ENCODE measurements at places on chromosomes 6 and 20. TPM values are rescaled to one million over a fixed set of nuclear protein-coding genes. Genes with fewer than 3 reads are reported as not detected.

SLC25A27 gene
- 3.4 TPM for total RNA-seq

CALHM4 gene
- total RNA-seq, result 0.72 TPM

- H3K4me1 ChIP-seq, result peaks cover 3% of the 10 kb centered on the region
- no peaks in the 10 kb centered on the region for H3K27me3 ChIP-seq
- no peaks in the 10 kb centered on the region for H3K36me3 ChIP-seq
These were observed 6.7 kb downstream of the C20orf203 start for GRCh38 chr20:32667027-32667426.

GABRR1 gene
- total RNA-seq, result not detected

SKIC2 gene
- 76.7 TPM for total RNA-seq

DNA sequence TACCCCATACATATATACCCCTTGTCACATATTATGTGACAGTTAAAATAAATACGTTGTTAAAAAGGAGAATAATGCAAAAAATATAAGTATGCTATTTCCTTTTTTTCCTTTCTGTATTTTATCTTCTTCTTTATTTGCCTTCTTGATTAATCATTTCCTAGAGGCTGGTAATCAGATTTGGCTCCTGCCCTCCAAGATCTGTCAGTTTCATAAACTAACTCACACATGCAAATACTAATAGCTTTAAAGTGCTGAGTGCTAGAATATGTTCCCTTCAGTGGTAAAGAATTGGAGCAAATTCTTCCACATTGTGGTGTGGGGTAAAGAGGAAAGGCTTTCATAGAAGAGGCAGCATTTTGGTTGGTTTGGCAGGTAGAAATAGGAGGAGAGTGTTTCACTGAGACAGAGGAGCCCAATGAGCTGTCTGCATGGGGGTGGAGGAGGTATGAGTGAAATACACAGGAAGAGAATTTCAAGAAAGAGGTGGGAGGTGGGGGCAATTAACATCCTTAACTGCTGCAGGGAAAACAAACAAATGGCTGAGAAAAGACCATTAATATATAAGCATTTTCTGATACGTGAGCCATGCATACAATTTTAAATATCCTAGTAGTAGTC is 523.9 kb downstream of the BMP2 start:
- H3K36me3 ChIP-seq, result no peaks in the 10 kb centered on the region
- H3K4me1 ChIP-seq, result no peaks in the 10 kb centered on the region
- H3K27ac ChIP-seq, result no peak overlapping the region
- H3K4me3 ChIP-seq, result no peak overlapping the region
- H3K27me3 ChIP-seq, result no peaks in the 10 kb centered on the region
- DNase-seq, result no peak

GRCh38 chr6:16725145-16725864 is 36.0 kb downstream of the ATXN1 start:
- no peaks in the 10 kb centered on the region for H3K27me3 ChIP-seq
- H3K36me3 ChIP-seq, result no peaks in the 10 kb centered on the region
- peak; percentile 96 for DNase-seq
- H3K27ac ChIP-seq, result peak overlapping the region; percentile 83
- peaks cover 52% of the 10 kb centered on the region for H3K4me1 ChIP-seq
- no peak overlapping the region for H3K4me3 ChIP-seq

DNA sequence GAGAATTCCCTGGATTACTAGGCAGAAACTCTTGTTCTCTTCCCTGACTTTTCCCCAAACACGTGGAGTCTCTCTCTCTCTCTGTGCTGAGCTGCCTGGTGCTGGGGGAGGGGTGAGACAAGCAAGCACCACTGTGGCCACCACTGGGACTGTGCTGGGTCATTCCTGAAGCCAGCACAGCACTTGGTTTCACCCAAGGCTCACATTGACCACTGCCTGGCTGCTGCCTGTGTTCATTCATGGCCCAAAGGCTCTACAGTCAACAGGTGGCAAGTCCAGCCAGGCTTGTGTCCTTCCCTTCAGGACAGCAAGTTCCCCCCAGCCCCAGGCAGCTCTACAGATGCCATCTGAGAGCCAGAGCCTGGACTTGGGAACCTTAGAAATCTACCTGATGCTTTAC is 92.2 kb downstream of the CTNNBL1 start:
- H3K27ac ChIP-seq, result no peak overlapping the region
- peaks cover 2% of the 10 kb centered on the region for H3K36me3 ChIP-seq
- no peak for DNase-seq
- H3K4me3 ChIP-seq, result no peak overlapping the region
- H3K27me3 ChIP-seq, result no peaks in the 10 kb centered on the region

GRCh38 chr6:138724015-138724414 is 49.6 kb upstream of the CCDC28A start:
- no peaks in the 10 kb centered on the region for H3K36me3 ChIP-seq
- no peak overlapping the region for H3K4me3 ChIP-seq
- peak; percentile 72 for DNase-seq
- peaks cover 34% of the 10 kb centered on the region for H3K4me1 ChIP-seq
- no peaks in the 10 kb centered on the region for H3K27me3 ChIP-seq

GRCh38 chr20:41469868-41470267 is 103.2 kb upstream of the EMILIN3 start:
- H3K27me3 ChIP-seq, result no peaks in the 10 kb centered on the region
- no peaks in the 10 kb centered on the region for H3K4me1 ChIP-seq
- H3K36me3 ChIP-seq, result peaks cover 7% of the 10 kb centered on the region
- H3K27ac ChIP-seq, result no peak overlapping the region
- no peak overlapping the region for H3K4me3 ChIP-seq

GRCh38 chr20:20443504-20443903 is 75.6 kb downstream of the INSM1 start:
- H3K36me3 ChIP-seq, result no peaks in the 10 kb centered on the region

DNA sequence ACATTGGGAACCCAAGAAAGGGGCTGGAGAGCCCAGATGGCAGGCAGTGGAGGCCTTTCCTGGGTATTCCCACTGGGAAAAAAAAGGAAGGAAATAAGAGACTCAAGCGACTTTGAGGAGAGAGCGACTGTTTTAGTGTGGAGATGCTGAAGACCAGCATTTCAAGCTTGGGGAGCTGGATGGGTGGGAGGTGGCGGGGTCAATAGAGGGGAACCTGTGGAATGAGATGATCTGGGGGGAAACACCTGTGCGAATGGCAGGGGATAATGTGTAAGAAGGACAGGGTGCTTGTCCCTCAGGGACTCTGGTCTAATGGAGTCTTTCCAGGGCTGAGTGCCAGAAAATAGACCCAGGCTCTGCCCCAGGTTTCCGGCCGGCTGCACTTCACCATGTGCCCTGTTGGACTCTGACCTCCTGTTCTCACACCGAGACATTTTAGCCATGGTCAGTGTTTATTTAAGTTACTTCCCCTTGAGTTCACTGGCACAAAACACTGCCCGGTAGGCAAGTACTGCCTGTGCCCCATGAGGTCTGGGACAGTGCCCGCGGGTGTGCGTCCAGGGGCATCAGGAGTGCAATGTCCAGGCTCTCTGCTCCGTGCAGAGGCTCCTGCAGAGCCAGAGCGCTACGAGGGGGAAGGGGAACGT is 50.4 kb upstream of the NKX2-2 start:
- no peak overlapping the region for H3K27ac ChIP-seq
- H3K4me1 ChIP-seq, result no peaks in the 10 kb centered on the region
- no peak overlapping the region for H3K4me3 ChIP-seq
- no peak for DNase-seq
- H3K36me3 ChIP-seq, result no peaks in the 10 kb centered on the region
- no peaks in the 10 kb centered on the region for H3K27me3 ChIP-seq

GRCh38 chr6:35192301-35192860 is 21.4 kb upstream of the SCUBE3 start:
- H3K4me1 ChIP-seq, result no peaks in the 10 kb centered on the region
- no peak for DNase-seq
- H3K4me3 ChIP-seq, result no peak overlapping the region
- H3K27ac ChIP-seq, result no peak overlapping the region
- H3K36me3 ChIP-seq, result no peaks in the 10 kb centered on the region
- H3K27me3 ChIP-seq, result peaks cover 5% of the 10 kb centered on the region

- H3K36me3 ChIP-seq, result no peaks in the 10 kb centered on the region
- H3K27me3 ChIP-seq, result no peaks in the 10 kb centered on the region
- H3K4me1 ChIP-seq, result peaks cover 3% of the 10 kb centered on the region
These were observed 45.0 kb downstream of the SLC23A2 start for GRCh38 chr20:4956200-4956810.

EBF4 gene
- total RNA-seq, result 3.0 TPM

- no peaks in the 10 kb centered on the region for H3K36me3 ChIP-seq
- no peaks in the 10 kb centered on the region for H3K27me3 ChIP-seq
- H3K4me3 ChIP-seq, result no peak overlapping the region
- no peak for DNase-seq
- no peak overlapping the region for H3K27ac ChIP-seq
- H3K4me1 ChIP-seq, result peaks cover 6% of the 10 kb centered on the region
These were observed 26.5 kb downstream of the PMEPA1 start for GRCh38 chr20:57683287-57683686.

ULBP1 gene
- total RNA-seq, result 0.33 TPM

DNA sequence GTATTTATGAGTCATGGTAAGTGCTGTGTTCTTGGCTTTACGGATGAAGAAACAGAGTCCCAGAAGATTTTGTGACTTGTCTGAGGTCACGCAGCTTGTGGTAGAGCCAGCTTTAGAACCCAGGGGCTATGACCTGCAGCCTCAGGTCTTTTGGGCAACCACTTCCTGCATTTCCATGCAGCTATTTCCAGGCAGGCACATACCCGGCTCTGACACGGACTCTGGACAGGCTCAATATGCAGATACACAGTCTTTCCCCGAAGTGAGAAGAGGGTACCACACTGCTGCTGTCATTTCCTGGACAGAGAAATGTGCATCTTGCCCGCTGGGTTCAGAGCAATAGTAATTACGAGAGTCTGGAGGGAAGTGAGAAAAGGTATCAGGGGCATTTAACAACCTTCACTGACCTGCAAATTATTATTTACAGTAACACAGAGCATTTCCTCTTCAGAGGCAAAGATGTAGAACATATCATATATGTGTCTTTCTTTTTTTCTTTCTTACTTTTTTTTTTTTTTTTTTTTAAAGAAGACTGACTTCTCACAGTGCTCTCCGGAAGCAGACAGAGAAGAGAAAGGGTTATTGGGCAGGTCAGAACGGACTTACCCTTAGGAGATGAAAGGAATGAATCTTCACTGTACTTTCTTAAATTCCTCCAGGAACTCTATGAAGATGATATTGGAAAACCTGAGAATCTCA is 185.1 kb downstream of the CLIC5 start:
- no peaks in the 10 kb centered on the region for H3K36me3 ChIP-seq
- no peak overlapping the region for H3K27ac ChIP-seq
- H3K27me3 ChIP-seq, result no peaks in the 10 kb centered on the region
- DNase-seq, result no peak

CRIP3 gene
- total RNA-seq, result not detected

RIMS4 gene
- not detected for total RNA-seq

GRCh38 chr6:138925806-138926205 is 62.2 kb downstream of the REPS1 start:
- H3K27me3 ChIP-seq, result no peaks in the 10 kb centered on the region
- DNase-seq, result no peak
- H3K27ac ChIP-seq, result no peak overlapping the region
- no peaks in the 10 kb centered on the region for H3K36me3 ChIP-seq

DNA sequence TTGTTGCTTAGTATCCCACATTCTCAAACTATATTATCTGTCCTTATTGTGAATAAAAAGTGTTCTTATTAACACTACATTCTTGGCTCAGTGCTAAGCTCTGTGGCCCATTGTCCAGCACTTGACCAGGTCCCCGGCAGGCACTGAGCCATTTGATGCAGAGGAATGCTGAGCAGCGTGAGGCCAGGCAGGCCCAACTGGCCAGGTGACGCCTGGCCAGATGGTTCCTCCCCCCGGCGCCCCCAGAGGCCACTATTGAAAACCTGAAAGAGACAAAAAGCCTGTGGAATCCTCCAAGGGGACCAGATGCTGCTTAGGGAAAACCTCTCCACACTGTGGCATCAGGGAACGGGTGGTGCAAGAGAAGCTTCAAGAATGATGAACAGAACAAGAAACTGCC is 597.5 kb upstream of the JAG1 start:
- H3K27ac ChIP-seq, result no peak overlapping the region
- no peak overlapping the region for H3K4me3 ChIP-seq
- DNase-seq, result no peak
- no peaks in the 10 kb centered on the region for H3K27me3 ChIP-seq
- H3K36me3 ChIP-seq, result no peaks in the 10 kb centered on the region
- peaks cover 18% of the 10 kb centered on the region for H3K4me1 ChIP-seq

GRCh38 chr20:6886065-6886729 is 118.7 kb downstream of the BMP2 start:
- no peak for DNase-seq
- H3K27me3 ChIP-seq, result peaks cover 3% of the 10 kb centered on the region
- no peak overlapping the region for H3K4me3 ChIP-seq
- H3K27ac ChIP-seq, result no peak overlapping the region
- H3K4me1 ChIP-seq, result no peaks in the 10 kb centered on the region
- H3K36me3 ChIP-seq, result no peaks in the 10 kb centered on the region
